T-helper 9 cell (primary cell): ENCODE measurements at places on chromosomes 2 and 18.

DNA sequence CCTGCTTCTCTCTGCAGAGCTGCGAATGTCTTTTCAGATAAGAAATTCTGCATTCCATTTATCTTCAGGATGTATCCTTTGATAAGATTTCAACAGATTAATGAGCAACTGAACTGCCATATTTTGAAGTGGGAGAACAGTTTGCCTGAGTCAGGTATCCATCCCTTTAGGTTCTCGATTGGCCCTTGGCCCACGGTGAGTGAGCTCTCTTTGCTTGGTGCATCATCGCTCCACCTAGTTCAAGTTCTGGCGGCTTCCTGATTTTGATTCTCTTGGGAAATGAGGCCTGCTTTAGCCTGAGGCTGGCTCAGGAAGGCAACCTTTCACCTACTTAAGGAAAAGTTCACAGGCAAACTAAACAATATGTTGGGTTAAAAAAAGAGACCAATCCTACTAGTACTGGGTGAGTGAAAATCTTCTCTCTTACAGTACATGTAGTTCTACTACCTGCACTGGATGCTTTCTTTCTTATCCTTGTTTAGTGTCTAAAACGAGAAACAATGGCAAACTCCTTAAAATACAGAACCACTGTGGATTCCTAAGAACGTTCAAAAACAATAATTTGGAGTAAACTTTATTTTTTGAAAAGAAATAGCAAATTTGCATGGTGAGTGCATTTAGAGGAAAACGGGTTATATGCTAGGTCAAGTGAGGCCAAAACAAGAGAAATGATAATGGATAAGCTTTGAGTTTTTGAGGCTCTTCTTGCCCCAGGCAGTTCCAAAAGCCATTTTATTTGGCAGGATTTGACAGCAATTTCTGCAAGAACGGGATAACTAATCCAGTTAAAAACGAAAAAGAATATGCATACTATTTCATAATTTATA, 837 bp upstream of the ACSL3 start:
- DNase-seq, result no peak

DNA sequence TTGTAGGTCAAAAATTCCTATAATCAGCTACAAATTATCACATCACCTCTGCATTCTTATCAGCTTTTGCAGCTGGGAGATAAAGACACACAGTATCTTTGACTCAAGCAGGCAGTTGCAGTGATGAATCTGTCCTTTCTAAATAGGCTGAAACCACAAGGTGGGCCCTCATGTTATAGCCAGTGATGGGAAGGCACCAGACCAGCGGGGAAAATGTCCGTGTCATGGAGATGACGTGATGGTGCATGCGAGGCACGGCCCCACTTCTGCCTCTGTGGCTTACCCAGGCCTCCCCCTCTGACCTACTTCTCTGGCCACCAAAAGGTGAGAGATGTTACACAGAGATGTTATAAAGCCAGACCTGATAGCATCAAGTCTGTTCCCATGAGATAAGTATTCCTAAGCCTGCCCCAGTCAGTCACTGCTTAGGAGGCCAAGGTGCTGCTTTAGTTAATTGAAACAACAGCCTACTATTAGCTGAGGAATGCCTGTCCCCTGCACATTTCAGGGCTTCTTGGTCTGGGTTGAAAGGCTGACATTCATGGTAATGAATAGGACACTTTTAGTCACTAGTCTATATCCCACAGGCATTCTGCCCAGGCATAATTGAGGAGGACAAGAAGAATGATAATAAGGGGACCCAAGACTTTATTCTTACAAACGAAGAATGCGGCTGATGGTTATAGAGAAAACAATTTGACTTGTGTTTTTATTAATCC, 327.9 kb downstream of the LPIN1 start:
- DNase-seq, result no peak

GRCh38 chr2:238527565-238527964, 100.8 kb downstream of the ASB1 start:
- DNase-seq, result no peak

DNA sequence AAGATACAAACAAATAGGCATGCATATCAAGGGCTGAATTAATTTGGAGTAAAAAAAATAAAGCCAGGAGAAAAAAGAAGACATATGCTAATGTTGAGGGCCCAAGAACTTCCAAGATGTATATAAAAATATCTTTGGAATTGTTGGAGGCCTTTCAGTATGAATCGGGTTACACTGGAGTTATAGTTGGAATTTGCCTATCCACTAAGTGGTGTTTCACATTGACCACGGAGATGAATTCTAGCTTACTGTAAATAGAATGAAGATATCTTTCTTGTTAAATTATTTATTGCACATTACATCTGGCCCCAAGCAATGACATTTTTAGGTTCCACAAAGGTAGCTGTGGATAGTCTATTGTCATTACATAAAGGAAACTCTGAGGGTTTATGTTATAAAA, 38.5 kb upstream of the TRIB2 start:
- no peak for DNase-seq

GRCh38 chr18:54750350-54750749, 77.9 kb upstream of the RAB27B start:
- DNase-seq, result no peak

- DNase-seq, result no peak
These were observed 72.8 kb downstream of the ABI2 start for GRCh38 chr2:203400805-203401585.

DNA sequence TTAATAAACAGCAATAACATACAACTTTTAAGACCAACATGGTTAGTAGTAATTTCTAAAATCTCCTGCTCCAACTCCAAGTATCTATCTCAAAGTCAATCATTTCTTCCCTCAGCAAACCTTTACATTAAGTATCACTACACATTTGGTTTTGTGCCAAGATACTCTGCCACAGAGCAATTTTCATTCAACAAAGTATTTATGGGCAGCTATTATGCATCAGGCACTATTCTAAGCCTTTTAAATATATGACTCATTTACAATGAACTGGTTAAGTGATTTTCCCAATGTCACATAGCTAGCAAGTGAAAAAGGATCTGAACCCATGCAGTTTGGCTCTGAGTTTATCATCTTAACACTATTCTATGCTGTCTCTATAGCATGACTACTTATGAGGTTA, 264.3 kb downstream of the NOL4 start:
- no peak for DNase-seq

GRCh38 chr2:199344012-199344411, 113.7 kb downstream of the SATB2 start:
- no peak for DNase-seq

- DNase-seq, result no peak
These were observed 288.1 kb upstream of the FIGN start for GRCh38 chr2:164023896-164024295.

DNA sequence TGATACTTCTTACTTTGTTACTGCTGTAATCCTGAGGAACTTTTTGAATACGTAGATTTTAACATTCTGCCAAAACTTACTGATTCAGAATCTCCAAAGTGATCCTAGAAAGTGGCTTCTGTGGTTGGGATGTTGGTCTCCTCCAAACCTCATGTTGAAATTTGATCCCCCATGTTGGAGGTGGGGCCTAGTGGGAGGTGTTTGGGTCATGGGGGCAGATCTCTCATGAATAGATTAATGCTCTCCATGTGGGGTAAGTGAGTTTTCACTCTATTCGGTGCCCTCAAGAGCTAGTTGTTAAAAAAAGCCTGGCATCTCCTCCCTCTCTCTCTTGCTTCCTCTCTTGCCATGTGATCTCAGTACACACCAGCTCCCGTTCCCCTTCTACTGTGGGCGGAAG, 329.9 kb downstream of the HRH4 start:
- no peak for DNase-seq

DNA sequence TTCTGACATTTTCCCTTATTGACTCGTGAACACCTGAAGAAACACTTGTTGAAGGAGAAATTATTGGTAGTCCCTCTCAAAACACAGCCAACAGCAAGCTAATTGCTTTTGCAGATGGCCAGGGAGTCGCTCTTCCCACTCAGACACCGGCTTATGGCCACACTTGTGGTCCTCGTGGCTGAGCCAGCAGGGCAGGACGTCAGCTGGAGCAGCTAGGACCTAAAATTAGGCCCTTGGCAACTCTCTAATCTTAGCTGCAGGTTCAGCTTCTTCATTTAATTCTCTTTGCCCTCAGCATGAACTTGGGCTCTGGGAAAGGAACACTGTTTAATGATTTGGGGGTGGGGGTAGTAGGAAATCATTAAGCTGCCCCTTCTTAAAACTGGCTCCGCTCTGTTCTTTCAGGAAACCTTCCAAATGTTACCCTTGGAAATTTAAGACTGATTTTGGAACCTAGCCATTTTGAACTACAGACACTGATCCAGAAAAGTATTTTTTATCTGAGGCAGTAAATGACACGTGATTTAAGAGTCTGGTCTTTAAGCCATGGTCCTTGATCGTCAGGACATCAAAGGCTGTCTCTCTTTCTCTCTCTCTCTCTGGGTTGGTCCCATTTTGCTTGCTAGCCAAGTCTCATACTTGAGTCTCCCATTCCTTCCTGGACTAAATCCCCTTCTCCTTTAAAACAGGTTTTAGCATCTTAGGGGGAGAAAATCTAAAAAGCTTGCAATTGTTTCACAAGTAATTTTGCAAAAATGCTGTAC, 77.5 kb downstream of the CDK15 start:
- DNase-seq, result no peak

- DNase-seq, result no peak
These were observed 220.1 kb downstream of the HAUS1 start for GRCh38 chr18:46324087-46324955.

DNA sequence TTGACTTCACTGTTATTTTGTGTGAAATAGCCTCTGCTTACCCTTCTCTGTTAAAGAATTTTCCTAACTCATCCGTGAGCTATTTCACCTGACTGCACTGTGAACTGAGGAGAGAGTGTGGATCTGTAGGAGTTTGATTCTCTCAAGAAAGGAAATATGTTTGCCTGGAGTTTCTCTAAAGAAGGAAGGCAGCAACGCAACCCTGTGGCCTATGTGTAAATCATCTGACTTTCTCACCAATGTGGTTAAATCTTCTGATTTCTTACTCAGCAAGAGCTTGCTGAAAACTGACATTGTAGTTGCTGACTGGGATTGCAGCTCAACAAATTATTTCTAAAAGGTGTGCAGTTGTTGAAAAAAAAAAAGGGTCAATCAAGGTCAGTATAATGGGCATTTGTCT, 153.9 kb upstream of the PELI1 start:
- no peak for DNase-seq

DNA sequence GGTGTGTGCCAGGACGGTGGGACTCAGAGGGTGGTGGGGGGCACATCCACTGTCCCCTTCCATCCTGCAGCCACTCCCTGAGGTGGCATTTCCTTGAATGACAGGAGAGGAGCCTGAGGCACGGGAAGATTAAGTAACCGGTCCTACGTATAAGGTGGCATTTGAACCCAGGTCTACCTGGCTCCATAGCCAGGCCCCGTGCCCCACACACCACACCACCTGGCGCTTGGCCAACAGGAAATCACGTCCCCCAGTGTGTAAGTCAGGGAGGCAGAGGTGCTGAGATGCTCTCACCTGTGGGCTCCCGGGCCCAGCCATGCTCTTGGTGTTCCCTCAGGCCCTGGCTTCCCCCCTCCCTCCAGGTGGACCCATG, 53.7 kb downstream of the HPCAL1 start:
- DNase-seq, result no peak

GRCh38 chr18:54919412-54919811, 39.8 kb downstream of the CCDC68 start:
- DNase-seq, result no peak

DNA sequence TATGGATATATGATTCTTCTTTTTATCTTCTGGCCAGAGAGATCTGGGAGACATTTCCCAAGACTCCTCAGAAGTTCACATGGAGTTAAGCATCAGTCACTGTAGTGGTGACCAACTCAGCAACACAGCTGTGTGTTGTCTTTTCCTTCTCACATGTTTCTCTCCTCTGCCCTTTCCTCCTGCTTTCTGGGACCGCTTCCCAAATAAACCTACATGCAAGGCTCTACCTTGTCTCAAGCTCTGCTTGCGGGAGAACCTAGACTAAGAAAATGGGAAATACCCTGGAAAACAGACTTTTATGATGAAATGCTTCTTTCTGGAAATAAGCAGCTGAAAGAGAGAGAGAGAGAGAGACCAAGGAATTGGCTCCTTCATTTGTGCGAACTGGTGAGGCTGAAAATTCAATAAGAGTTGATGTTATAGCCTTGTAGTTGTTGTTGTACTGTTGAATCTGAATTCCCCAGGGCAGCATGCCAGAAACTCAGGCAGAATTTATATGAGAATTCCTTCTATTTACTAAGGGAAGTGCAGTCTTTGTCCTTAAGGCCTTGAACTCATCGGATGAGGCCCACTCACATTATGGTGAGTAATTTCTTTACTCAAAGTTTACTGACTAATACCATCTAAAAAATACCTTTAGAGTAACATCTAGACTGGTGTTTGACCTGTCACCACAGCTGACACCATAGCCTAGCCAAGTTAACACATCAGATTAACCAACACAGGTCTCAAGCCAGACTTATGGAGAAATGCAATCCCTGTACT, 22.7 kb upstream of the DSC1 start:
- no peak for DNase-seq

DNA sequence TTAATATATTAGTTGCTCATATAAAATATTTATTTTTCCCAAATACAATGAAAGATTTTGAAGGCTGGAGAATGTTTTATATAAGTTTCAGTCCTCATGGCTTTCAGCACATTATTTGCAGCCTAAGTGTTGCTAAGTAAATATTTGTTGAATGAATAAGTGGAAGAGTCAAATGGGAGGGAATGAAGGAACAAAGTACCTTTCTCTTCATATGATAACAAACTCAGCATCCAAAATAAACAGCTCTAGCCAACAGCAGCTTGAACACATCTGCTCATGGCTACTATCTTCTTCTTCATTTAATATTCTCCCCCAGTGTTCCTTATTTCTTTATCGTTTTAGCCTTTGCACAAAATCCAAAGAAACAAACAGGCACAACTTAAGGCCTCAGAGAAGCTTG, 385.2 kb upstream of the PIK3C3 start:
- DNase-seq, result no peak

DNA sequence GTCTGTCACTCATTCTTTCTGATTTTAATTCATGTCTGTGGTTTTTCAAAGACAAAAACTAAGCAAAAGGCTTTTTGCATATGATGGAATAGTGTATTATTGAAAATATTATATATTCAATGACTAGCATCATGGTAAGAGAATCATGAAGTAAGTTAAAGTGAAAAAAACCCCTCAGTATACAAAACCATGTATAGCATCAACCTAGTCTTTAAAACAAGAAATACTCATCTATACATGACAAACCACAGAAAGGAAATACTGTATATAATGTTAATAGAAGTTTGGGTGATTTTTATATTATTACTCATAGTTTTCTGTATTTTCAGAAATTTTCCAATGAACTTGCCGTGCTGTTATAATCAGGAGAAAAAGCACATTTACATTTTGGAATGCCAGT, 38.0 kb upstream of the ODC1 start:
- no peak for DNase-seq

DNA sequence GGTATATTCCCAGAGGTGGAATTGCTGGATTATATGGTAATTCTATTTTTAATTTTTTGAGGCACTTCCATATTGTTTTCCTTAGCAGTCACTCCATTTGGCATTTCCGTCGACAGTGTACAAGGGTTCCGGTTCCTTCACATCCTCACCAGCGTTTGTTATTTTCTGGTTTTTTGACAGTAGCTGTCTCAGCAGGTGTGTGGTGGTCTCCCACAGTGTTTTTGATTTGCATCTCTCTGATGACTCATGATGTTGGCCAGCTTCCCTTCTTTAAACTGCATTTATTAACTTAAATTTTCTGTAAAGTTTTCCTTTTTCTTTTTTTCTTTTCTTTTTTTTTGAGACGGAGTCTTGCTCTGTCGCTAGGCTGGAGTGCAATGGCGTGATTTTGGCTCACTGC, 19.7 kb downstream of the SH3BP4 start:
- DNase-seq, result no peak
